COR-L47 (cell line): ENCODE measurements at places on chromosomes 13 and 19.

- no peak for DNase-seq
These were observed 45.5 kb downstream of the SAE1 start for GRCh38 chr19:47176071-47176626.

GRCh38 chr19:43683905-43684304 is 13.9 kb upstream of the PLAUR start:
- DNase-seq, result no peak

GRCh38 chr13:76758738-76759137 is 127.5 kb downstream of the KCTD12 start:
- no peak for DNase-seq

GRCh38 chr13:76885203-76886004 is 801 bp downstream of the KCTD12 start:
- peak; percentile 76 for DNase-seq

DNA sequence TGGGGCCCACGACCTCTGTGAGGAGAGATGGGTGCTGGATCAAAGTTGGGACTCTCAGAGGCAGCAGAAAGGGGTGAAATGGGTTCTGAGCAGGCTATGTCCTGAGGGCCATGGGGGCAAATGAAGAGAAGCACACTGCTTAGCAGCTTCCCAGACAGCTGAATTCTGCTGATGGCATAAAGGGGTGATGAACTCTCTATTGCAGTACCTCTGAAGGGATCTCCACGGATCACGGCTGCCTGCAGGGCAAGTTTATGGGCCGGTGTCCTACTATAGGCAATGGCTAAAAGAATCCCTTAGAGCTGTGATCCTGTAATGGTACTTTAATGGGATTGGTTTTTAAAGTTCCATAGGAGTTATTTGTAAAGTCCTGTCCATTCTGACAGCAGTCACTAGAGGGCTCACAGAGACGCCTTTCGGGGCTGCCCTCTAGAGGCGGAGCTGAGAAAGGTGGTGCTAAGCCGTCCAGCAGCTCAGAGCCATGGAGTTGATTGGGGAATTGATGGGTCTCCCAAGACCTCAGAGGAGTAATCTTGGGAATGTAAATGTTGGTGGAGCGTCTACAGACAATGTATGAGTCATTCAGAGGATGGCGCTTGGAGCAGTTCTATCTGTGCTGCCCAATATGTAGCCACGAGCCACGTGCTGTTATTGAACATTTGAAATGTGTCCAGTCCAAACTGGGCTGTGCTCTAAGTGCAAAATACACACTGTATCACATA is 287.3 kb downstream of the COG6 start:
- DNase-seq, result peak; percentile 47

GRCh38 chr19:42423462-42424344 is 3.5 kb downstream of the LIPE start:
- peak; percentile 70 for DNase-seq

DNA sequence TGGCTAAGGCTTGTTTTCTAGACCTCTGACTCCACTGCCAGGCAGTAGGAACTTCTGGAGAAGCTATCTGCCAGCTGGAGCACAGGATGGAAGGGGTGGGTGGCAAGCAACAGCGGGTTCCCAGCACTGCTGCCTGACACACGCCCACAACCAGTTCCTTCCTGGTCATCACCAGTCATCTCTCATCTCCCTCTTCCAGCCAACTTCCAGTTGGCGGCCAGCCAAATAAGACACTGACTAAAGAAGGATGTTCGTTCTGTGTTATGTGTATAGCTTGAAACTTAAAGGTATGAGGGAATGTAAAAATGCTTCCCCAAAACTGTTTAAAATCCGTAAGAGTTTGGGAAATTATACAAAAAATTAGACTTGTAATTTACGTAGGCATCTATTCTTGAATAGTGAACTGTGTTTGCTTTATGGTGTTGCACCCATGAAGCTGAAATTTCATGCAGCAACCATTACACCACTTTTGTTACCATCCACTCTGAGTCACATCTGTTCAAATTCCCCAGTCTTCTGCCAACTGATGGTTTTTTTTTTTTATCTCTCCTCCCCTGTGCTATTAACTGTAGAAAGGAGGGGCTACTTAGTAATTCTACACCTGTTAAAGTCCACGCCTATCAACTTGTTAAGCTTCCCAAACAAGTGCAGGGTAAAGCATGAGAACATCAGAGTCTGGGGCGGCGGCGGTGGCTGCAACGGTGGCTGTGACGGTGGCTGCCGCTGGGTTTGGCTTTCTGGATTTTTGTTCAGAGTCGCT is 86.2 kb upstream of the FRY start:
- DNase-seq, result peak; percentile 81

DNA sequence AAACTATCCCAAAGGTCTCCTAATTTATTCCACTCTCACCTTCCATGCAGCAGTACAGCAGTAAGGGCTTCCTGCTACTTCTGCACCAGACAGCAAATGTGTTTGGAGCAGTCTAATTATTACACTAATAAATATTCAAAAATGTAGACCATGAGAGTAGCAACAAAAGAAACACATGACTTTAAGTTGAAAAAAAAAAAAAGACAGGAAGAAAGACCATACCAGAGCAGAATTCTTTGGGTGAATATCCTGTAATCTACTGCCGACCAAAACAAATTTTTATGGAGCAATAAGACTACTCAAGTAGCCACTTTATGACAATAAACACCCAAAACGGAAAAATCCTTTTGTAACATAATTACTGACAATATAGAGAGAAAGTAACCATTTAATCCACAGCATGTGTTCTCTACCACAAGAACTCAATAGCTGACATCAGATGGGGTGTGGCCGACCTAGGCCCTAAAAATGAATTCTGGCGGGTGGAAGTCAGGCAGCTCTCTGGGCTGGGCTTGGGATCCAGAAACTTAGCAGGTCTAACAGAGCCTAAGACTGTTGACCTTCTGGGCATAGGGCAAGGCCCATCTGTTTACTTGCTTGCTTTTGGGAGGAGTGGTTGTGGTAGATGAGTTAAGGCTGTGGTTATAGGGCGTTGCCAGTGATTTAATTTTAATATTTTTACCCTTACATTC is 4.6 kb downstream of the KLF12 start:
- no peak for DNase-seq

- DNase-seq, result no peak
These were observed 202.2 kb downstream of the SUCLA2 start for GRCh38 chr13:47798906-47799305.

DNA sequence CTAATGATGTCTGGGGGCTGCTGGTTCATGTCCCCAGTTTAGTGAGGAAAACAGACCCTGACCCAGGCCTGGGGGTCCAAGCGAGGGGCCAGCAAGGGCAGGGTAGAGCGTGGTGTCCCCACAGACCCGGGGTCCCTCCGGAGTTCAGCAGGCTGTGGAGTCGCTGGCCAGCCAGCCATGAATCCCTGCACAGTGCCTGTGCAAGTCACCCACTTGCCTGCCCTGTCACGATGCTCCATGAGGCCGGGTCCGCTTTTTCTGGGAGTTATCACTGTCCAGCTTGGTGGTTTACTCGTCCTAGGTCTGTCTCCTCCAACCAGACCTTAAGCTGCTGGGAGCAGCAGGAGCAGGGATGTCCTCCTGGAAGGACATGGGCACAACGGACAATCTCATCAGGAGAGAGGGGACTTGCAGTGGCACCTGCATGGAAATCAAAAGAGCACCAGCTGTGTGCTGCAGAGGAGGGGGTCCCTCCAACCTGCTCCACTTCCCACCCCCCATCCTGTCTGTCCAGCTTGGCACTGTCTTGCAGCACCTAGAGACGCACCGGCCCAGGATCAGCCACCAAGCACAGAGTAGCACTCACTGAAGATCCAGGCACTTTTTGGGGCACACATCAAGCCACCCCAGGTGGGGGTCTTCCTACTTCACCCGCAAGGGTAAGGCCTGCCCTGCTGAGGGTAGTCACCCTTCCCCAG is 121.8 kb downstream of the URI1 start:
- no peak for DNase-seq

DNA sequence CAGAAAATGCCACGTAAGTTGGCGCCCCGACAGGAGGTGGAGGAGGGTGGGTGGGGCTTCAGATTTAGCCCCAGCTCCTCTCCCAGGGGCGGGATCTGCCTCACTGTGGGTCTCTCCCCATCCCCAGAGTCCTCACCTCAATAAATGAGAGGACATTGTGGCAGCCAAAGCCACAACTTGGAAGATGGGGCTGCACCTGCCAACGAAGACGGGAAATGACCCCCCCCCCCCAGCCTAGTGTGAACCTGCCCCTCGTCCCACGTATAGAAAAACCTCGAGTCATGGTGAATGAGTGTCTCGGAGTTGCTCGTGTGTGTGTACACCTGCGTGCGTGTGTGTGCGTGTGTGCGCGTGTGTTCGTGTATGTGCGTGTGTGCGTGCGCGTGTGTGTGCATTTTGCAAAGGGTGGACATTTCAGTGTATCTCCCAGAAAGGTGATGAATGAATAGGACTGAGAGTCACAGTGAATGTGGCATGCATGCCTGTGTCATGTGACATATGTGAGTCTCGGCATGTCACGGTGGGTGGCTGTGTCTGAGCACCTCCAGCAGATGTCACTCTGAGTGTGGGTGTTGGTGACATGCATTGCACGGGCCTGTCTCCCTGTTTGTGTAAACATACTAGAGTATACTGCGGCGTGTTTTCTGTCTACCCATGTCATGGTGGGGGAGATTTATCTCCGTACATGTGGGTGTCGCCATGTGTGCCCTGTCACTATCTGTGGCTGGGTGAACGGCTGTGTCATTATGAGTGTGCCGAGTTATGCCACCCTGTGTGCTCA is 1.5 kb upstream of the TRAPPC5 start:
- peak; percentile 59 for DNase-seq

DNA sequence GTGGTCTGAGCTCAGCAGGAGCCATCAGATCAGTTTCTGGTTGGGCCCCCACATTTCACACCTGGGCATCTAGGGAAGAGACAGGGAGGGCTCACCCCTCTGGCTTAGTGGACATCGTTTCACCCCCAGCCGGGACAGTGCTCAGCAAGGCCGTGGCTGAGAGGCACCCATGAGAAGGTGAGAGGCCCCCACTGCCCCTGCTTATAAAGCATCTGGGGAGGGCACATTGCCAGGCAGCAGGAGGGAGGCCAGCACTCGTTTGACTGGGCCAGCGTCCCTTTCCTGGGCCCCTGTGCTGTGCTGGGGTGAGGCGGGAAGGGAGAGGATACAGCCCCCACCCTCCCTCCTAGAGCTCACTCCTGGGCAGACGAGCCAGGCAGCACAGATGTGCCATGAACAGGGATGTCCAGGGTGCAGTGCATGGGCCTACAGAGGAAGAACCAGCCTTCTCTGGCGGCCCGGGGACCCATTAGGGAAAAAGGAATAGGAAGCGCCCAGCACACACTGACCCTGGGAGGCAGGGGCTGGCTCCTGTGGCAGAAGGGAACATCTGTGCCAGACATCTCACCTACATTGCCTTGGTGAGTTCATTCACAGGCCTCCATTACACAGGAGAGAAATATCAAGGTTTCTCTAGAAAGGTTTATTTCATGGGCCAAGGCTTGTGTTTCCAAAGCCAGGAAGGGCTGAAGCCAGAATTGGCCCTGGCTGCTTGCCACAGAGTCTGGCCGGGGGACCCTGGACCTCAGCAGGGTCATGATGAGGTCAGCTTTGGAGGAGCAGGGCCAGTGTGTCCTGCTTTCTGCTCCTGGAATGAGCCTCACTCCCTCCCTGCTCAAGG is 7.7 kb downstream of the AP1M1 start:
- no peak for DNase-seq

- DNase-seq, result no peak
These were observed 2.2 kb downstream of the CLEC11A start for GRCh38 chr19:50725218-50725910.

DNA sequence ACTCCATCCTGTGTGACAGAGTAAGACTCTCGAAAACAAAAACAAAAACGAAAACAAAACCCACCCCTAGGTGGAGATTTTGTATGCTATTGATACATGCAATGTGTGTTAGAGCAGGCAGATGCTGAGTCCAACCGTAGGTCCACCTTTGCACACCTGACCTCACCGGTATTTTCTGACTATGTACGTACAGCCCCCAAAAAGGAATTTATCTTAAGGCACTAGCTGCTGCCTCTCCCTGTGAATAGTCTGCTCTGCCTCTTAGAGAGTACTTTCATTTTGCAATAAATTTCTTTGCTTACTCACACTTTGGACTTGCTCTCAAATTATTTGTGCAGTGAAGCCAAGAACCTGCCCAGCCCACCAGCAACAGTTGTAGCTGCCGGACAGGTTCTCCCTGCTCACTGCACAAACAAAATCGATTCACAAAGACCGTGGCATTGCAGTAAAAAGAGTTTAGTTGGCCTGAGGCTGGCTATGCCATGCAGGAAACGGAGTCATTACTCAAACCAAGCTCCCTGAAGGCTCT is 8.2 kb upstream of the ZNF77 start:
- DNase-seq, result no peak

GRCh38 chr19:16626796-16627192 is 1.2 kb downstream of the MED26 start:
- DNase-seq, result no peak

DNA sequence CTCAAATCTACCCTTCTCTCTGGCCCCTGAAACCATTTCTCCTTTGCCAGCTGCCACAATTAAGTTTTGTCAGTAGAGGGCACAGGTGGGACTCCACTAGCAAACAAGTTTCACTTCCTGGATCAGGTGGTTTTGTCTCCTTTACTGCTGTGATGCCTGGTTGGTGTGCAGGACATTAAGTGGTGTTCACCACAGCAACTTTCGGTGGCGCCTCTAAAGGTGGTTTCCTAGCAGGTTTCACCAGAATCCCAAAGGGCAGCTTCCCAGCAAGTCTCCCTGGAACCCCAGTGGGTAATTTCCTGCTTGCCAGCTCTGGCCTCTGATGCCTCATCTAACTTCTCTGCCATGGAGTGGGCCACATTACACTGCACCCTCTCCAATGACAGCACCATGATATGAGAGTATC is 16.6 kb downstream of the MED4 start:
- DNase-seq, result peak; percentile 14

DNA sequence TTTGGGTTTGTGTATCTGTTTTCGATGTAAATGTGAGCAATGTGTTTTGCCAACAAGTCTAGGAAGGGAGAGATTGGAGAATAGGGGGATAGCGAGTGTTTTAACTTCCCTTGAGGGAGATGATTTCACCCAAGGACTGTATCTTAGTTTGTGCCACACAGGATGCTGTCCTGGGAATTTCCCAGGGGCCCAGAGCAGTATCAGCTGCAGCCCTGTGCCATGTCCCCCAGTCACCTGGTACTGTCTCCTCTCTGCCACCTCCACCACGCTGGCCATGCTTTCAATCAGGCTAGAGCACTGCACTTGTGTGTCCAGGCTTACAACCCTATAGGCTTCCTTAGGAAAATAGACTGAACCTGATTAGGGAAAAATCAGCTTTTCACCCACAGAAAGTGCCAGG is 40.1 kb upstream of the CLDN10 start:
- no peak for DNase-seq

DNA sequence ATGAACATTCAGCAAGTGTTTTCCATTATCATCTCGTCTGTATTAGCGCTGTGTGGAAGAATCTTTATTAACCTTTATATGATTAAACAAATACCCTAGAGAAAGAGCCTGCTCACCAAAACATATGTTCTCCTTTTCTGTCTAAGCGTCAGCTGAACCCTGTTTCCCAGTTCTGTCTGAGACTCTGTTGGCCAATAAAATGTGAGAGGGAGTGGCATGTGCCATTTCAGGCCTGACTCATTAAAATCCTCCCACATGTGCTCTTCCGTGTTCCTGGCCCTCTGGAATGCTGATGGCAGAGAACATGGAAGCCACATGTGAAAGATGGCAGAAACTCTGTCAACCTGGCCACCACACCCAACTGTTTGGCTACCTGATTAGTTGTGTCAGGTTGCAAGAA is 181.9 kb upstream of the EDNRB start:
- DNase-seq, result no peak
